Foreskin keratinocyte (primary cell): ENCODE measurements at places on chromosomes 2 and 18. TPM values are rescaled to one million over a fixed set of nuclear protein-coding genes. Genes with fewer than 3 reads are reported as not detected.

AGXT gene
- not detected in 2 replicates for total RNA-seq

ADAM23 gene
- 0.28 and 0.31 TPM in 2 replicates for total RNA-seq

ATF2 gene
- 34.7 and 37.5 TPM in 2 replicates for total RNA-seq

EPG5 gene
- total RNA-seq: 20.0 and 28.4 TPM in 2 replicates

AQP12A gene
- not detected in 2 replicates for total RNA-seq

PSMG2 gene
- total RNA-seq: 89.8 and 91.4 TPM in 2 replicates

L3MBTL4 gene
- 0.68 and 1.0 TPM in 2 replicates for total RNA-seq

HIBCH gene
- total RNA-seq: 15.9 and 16.8 TPM in 2 replicates

RAB6C gene
- not detected in 2 replicates for total RNA-seq

HOXD1 gene
- not detected in 2 replicates for total RNA-seq

CIB4 gene
- total RNA-seq: not detected in 2 replicates

CDK15 gene
- total RNA-seq: 0.14 and 0.28 TPM in 2 replicates

TBR1 gene
- total RNA-seq: not detected in 2 replicates

PRKCE gene
- 2.5 and 2.6 TPM in 2 replicates for total RNA-seq

LINC00305 gene
- total RNA-seq: not detected in 2 replicates

LRRC30 gene
- total RNA-seq: not detected in 2 replicates

PIKFYVE gene
- total RNA-seq: 18.1 and 19.5 TPM in 2 replicates

IHH gene
- not detected in 2 replicates for total RNA-seq

RNMT gene
- 23.3 and 28.0 TPM in 2 replicates for total RNA-seq

HOXD3 gene
- total RNA-seq: 0.32 and 1.2 TPM in 2 replicates

GNLY gene
- not detected in 2 replicates for total RNA-seq

TUBB8B gene
- total RNA-seq: 0.27 and 0.67 TPM in 2 replicates
